Dorsolateral prefrontal cortex (tissue), 122 donors: ENCODE measurements at places on chromosomes 2 and 18. TPM values are rescaled to one million over a fixed set of nuclear protein-coding genes. Genes with fewer than 3 reads are reported as not detected.

The SLC8A1 gene
- total RNA-seq: 221 TPM

GRCh38 chr2:82652117-82652516, 1807.0 kb downstream of the SUCLG1 start:
- no peak for DNase-seq

DNA sequence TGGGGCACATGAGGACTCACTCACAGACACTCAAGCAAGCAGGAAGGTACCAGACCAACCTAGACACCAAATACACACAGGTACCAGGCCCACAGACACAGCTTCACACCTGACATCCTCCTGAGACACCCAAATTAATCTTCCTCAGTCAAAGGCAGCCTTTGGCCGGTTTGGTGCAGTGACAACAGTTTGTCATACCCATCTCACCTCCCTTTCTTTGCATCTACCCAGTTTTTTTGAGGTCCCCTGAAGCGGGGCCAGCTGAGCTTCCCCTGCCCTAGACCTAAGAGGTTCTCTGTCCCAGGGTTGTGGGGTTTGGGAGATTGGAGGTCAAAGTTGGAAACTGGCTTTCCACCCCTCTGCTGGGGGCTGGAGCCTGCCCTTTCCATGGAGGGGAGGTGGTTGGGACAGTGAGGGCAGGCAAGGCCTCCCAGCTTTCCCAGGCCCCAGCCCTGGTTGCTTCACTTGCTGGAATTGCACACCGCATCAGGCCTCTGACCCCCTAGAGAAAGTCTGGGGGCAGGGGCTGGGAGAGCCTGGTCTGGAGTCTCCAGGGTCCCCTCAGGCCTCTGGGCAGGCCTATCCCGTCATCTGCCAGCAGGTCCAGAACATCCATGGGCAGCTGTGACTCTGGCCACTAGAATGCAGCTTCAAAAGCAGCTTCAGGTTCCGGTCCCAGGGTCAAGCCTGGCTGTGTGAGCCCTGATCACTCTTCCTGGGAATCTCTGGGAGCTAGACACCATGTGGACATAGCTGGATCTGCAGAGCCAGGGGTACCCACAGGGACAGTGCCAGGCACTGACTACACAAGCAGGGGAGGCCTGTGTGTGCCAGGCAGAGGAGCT, 12.5 kb upstream of the TEX261 start:
- no peak for DNase-seq

GRCh38 chr2:143558665-143559064, 429.4 kb downstream of the ARHGAP15 start:
- no peak for DNase-seq

DNA sequence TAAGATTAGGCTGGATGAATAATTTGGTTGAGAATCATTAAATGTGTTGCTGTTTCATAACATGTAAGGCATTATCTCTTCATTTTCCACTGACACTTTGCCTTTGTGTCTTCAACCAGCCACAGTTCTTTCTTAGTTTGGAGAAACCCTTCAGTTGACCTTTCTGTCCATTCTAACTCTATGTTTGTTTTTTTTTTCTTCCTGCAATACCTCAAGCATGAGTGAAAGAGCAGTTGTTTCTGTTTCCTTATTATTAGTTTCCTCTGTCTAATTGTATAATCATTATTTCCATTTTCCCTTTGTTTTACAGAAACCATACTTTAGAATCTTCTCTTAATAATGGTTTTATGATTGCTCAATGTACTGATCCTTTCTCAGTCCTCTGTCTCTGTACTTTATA, 25.6 kb downstream of the HADHB start:
- no peak for DNase-seq

- no peak for DNase-seq
Observed at GRCh38 chr2:172763079-172763478, 27.4 kb downstream of the RAPGEF4 start.

- no peak for DNase-seq
Observed at GRCh38 chr2:210480764-210481163, 4.2 kb upstream of the LANCL1 start.

DNA sequence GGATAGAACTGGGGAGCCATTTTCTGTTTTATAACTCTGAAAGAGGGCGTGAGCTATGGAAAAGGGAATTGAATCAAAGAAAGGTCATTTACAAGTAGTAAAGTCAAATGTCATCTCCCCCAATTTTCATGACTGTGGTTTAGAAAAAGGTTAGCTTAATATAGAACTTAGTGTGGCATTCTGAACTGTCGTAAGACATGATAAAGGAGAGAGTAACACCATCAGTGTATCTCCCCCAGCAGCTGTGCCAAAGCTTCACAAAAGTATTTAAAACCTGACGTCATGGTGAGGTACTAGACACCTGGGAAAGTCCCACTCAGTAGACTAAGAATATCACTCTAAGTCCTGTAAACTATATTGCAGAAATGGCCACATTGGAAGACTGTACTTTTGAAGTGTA, 5.8 kb upstream of the IKZF2 start:
- no peak for DNase-seq
